Osteoblast (primary cell): ENCODE measurements at places on chromosomes 5 and 9. TPM values are rescaled to one million over a fixed set of nuclear protein-coding genes. Genes with fewer than 3 reads are reported as not detected.

GRCh38 chr5:139692679-139693308, 44.6 kb downstream of the CXXC5 start:
- H3K4me3 ChIP-seq, result no peak overlapping the region
- peak overlapping the region; percentile 75 for H3K27ac ChIP-seq
- H3K4me1 ChIP-seq, result peaks cover 68% of the 10 kb centered on the region
- no peak for DNase-seq
- peaks cover 5% of the 10 kb centered on the region for H3K36me3 ChIP-seq
- H3K27me3 ChIP-seq, result no peaks in the 10 kb centered on the region

The ANXA2R gene
- total RNA-seq, result 3.5 and 3.6 TPM in 2 replicates

The DOCK2 gene
- 2.7 and 6.2 TPM in 2 replicates for total RNA-seq

- H3K27me3 ChIP-seq, result no peaks in the 10 kb centered on the region
- no peaks in the 10 kb centered on the region for H3K36me3 ChIP-seq
- no peak overlapping the region for H3K4me3 ChIP-seq
- H3K4me1 ChIP-seq, result peaks cover 24% of the 10 kb centered on the region
These were observed 231.8 kb downstream of the DRD1 start for GRCh38 chr5:175211956-175212756.

The PHF24 gene
- under 0.01 TPM in 1 of 2 replicates, not detected in the other for total RNA-seq

GRCh38 chr9:70635790-70636189, 221.3 kb upstream of the KLF9 start:
- no peaks in the 10 kb centered on the region for H3K27me3 ChIP-seq
- no peak overlapping the region for H3K4me3 ChIP-seq
- H3K36me3 ChIP-seq, result no peaks in the 10 kb centered on the region
- H3K4me1 ChIP-seq, result peaks cover 4% of the 10 kb centered on the region
- no peak overlapping the region for H3K27ac ChIP-seq

The F2RL2 gene
- total RNA-seq, result 1.1 and 1.5 TPM in 2 replicates

DNA sequence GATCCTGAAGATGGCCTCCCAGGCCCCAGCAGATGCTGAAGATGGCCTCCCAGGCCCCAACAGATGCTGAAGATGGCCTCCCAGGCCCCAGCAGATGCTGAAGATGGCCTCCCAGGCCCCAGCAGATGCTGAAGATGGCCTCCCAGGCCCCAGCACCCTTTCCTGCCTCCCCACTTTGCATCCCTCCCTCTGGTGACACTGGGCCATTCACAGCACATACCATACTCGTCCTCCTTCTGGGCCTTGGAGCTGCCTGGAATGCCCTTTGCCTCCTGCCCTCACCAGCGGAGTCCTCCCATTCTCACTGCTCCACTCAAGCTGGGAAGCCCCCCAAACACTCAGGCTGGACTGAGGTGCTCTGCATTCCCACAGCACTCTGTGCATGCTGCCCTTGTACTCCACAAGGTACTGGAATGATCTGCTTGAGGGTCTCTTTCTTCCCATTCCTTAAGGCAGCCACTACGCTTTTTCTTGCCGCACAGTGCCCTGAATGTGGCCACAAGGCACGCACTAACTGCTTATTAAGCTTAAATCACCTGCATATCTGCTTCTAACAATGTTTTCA, 550.0 kb downstream of the BNC2 start:
- no peaks in the 10 kb centered on the region for H3K36me3 ChIP-seq
- no peak for DNase-seq
- no peak overlapping the region for H3K27ac ChIP-seq
- no peak overlapping the region for H3K4me3 ChIP-seq
- H3K4me1 ChIP-seq, result peaks cover 11% of the 10 kb centered on the region

The NTRK2 gene
- total RNA-seq, result 3.3 and 5.6 TPM in 2 replicates

DNA sequence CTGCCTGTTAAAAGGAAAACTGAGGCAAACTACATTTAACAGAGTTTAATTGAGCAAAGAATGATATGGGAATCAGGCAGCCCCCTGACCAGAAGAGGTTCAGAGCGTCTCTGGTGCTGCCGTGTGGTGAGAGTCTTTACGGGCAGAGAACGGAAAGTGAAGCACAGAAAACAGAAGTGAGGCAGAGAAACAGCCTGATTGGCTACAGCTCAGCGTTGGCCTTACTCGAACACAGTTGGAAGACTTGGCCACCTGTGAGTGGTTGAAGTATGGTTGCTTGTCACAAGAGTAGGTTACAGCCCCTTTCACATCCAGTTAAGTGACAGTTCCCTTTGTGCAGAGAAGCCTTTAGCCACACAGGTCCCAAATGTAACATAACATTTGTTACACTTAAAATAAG, 16.9 kb upstream of the FBP1 start:
- H3K4me3 ChIP-seq, result peak overlapping the region; percentile 68
- H3K27ac ChIP-seq, result peak overlapping the region; percentile 20
- no peaks in the 10 kb centered on the region for H3K27me3 ChIP-seq
- no peaks in the 10 kb centered on the region for H3K4me1 ChIP-seq

- no peak overlapping the region for H3K4me3 ChIP-seq
- H3K27me3 ChIP-seq, result no peaks in the 10 kb centered on the region
- H3K36me3 ChIP-seq, result peaks cover 4% of the 10 kb centered on the region
- peaks cover 3% of the 10 kb centered on the region for H3K4me1 ChIP-seq
These were observed 231.0 kb downstream of the ARHGEF28 start for GRCh38 chr5:73856997-73857396.

DNA sequence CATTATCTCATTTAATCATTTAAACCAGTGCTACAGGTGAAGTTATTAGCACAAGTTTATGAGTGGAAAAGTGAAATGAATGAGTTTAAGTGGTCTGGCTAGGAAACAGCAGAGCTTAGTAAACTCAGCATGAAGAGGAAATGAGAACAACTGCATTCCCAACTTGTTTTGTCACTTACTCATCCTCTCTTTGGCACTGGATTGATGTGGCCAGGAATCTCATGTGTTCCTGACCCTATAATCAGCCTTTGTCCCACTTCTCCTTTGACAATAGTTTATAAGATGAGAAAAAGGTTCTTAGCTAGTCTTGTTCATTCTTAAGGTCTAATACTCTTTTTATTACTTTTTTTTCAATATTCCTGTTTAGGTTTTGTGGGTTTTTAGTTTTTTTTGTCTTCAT, 559.2 kb upstream of the TLE4 start:
- H3K4me3 ChIP-seq, result no peak overlapping the region
- peaks cover 37% of the 10 kb centered on the region for H3K4me1 ChIP-seq
- no peaks in the 10 kb centered on the region for H3K36me3 ChIP-seq
- no peak overlapping the region for H3K27ac ChIP-seq

- no peaks in the 10 kb centered on the region for H3K4me1 ChIP-seq
- no peaks in the 10 kb centered on the region for H3K27me3 ChIP-seq
- no peak overlapping the region for H3K27ac ChIP-seq
- H3K36me3 ChIP-seq, result no peaks in the 10 kb centered on the region
These were observed 121.3 kb upstream of the CDH18 start for GRCh38 chr5:20109326-20109725.

GRCh38 chr9:95627802-95628201, 111.0 kb upstream of the PTCH1 start:
- no peaks in the 10 kb centered on the region for H3K27me3 ChIP-seq
- H3K4me3 ChIP-seq, result no peak overlapping the region
- no peak for DNase-seq
- no peaks in the 10 kb centered on the region for H3K36me3 ChIP-seq
- no peaks in the 10 kb centered on the region for H3K4me1 ChIP-seq
- H3K27ac ChIP-seq, result no peak overlapping the region

DNA sequence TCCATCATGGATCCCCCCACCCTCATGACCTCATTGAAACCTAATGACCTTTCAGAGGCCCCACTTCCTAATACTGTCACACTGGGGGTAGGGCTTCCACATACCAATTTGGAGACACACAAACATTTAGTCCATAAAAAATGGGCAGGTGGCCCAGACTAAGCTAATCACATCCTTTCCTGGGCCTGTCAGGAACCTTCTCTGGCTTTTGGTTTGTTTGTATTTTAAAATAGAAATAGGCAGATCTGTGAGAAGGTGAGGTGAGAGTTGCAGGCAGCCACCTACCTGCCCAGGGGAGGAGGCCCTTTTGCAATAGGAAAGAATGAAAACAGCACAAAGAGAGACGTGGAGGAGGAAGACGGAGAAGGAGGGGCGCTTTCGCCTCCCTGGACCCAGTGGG, 90.2 kb upstream of the BOD1 start:
- peaks cover 16% of the 10 kb centered on the region for H3K4me1 ChIP-seq
- peaks cover 8% of the 10 kb centered on the region for H3K27me3 ChIP-seq
- H3K36me3 ChIP-seq, result no peaks in the 10 kb centered on the region
- peak overlapping the region; percentile 43 for H3K27ac ChIP-seq
- DNase-seq, result no peak
- no peak overlapping the region for H3K4me3 ChIP-seq

DNA sequence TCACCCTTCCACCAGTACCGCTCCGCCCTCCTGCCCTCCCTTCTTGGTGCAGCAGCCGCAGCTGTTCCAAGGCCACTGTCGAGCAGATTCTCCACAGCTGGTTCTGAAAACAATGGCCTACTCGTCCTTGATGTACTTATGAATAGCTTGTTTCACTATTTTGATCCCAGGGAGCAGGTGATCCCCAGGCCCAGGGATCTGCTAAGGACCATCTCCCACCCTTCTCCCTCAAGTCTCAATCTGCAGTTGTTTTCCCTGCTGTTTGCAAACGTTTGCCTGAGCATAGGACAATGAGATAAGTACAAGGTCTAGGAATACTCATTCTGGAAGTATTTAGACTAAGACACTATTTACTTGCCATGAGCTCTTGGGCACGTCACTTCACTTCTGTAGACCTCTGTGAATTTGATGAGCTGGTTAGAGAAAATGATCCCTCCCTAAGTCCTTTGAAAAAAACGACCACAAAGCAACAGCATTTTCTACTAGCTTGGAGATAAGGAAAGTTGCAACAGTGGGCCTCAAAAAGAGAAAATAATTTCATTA, 1.8 kb downstream of the LURAP1L start:
- peak overlapping the region; percentile 90 for H3K4me3 ChIP-seq
- H3K27me3 ChIP-seq, result no peaks in the 10 kb centered on the region
- peaks cover 8% of the 10 kb centered on the region for H3K4me1 ChIP-seq
- H3K36me3 ChIP-seq, result peaks cover 10% of the 10 kb centered on the region

GRCh38 chr5:33238826-33239695, 201.7 kb upstream of the TARS1 start:
- no peak overlapping the region for H3K4me3 ChIP-seq
- H3K4me1 ChIP-seq, result no peaks in the 10 kb centered on the region
- H3K36me3 ChIP-seq, result no peaks in the 10 kb centered on the region
- DNase-seq, result no peak
- no peak overlapping the region for H3K27ac ChIP-seq
- no peaks in the 10 kb centered on the region for H3K27me3 ChIP-seq

DNA sequence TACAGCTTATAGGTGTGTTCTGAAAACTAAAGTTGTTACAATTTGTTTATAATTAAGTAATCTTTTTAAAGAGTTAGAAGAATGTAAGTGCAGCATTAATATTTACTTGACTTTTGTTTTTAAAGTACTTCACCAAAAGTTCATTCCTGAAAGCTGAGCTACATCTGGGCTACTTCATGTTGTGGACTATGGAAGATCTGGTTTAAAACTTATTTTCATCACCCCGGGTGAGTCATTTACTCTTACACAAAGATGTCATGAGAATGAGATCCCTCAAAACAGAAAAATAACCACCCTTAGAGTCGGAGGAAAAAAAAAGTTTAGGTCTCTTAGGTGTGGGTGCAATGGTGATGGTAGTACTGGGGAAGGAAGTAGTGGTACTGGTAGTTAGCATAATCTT, 5.1 kb downstream of the POU5F2 start:
- no peak overlapping the region for H3K27ac ChIP-seq
- H3K4me1 ChIP-seq, result peaks cover 9% of the 10 kb centered on the region
- H3K36me3 ChIP-seq, result no peaks in the 10 kb centered on the region
- H3K27me3 ChIP-seq, result no peaks in the 10 kb centered on the region
- no peak overlapping the region for H3K4me3 ChIP-seq
- DNase-seq, result no peak

GRCh38 chr9:121474231-121474947, 25.3 kb downstream of the GGTA1 start:
- no peak for DNase-seq
- no peaks in the 10 kb centered on the region for H3K4me1 ChIP-seq
- no peak overlapping the region for H3K4me3 ChIP-seq
- H3K27me3 ChIP-seq, result peaks cover 44% of the 10 kb centered on the region

The CBY3 gene
- not detected in 2 replicates for total RNA-seq

The ADAMTSL2 gene
- total RNA-seq, result under 0.01 and 0.29 TPM in 2 replicates

DNA sequence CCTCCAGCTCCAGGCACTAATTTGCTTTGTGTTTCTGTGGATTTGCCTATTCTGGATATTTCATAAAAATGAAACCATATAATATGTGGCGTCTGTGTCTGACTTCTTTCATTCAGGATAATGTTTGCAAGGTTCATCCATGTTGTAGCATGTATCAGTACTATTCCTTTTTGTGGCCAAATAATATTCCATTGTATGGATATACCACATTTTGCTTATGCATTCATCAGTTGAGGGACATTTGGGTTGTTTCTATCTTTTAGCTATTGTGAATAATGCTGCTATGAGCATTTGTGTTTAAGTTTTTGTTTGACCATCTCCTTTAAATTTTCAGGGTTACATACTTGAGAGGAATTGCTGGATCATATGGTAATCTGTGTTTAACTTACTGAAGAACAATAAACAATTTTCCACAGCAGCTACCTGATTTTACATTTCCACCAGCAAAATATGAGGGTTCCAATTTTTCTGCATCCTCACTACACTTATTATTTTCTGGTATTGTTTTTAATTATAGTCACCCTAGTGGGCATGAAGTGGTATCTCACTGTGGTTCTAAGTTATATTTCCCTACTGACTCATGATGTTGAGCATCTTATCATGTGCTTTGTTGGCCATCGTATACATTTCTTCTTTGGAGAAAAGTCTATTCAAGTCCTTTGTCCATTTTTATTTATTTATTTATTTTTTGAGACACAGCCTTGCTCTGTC, 63.9 kb downstream of the GCNT4 start:
- H3K27ac ChIP-seq, result no peak overlapping the region
- no peaks in the 10 kb centered on the region for H3K4me1 ChIP-seq
- peaks cover 3% of the 10 kb centered on the region for H3K27me3 ChIP-seq
- no peaks in the 10 kb centered on the region for H3K36me3 ChIP-seq

- DNase-seq, result peak; percentile 75
- H3K27me3 ChIP-seq, result peaks cover 45% of the 10 kb centered on the region
- H3K4me3 ChIP-seq, result no peak overlapping the region
- no peaks in the 10 kb centered on the region for H3K36me3 ChIP-seq
- H3K27ac ChIP-seq, result no peak overlapping the region
These were observed 38.8 kb downstream of the MRPL36 start for GRCh38 chr5:1760656-1761452.

DNA sequence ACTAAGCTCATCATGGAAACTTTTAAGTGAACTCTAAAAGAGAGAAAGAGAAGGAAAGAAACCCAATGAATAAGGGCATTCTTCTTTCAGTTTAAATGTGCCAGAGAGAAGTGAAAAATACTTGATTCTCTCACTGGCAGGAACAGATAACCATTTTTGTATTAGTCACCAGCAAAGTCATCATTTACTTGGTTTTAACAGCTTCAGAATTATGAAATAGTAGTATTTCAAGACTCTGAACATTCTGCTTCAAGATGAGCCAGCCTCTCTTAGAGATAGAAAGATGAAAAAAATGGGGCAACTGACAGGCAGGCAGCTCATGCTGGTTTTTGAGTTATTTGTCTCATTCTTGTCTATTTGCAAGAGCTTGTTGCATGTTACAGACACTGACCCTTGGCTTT, 103.5 kb downstream of the GCNT1 start:
- peak; percentile 69 for DNase-seq
